ENCODE measurements at places on chromosomes 13 and 19. TPM values are rescaled to one million over a fixed set of nuclear protein-coding genes. Genes with fewer than 3 reads are reported as not detected.

GRCh38 chr13:60620611-60621395 lies 223.8 kb downstream of the TDRD3 start:
- no peak overlapping the region for H3K27ac ChIP-seq
- no peaks in the 10 kb centered on the region for H3K27me3 ChIP-seq
- no peak for DNase-seq
- no peaks in the 10 kb centered on the region for H3K4me1 ChIP-seq

DNA sequence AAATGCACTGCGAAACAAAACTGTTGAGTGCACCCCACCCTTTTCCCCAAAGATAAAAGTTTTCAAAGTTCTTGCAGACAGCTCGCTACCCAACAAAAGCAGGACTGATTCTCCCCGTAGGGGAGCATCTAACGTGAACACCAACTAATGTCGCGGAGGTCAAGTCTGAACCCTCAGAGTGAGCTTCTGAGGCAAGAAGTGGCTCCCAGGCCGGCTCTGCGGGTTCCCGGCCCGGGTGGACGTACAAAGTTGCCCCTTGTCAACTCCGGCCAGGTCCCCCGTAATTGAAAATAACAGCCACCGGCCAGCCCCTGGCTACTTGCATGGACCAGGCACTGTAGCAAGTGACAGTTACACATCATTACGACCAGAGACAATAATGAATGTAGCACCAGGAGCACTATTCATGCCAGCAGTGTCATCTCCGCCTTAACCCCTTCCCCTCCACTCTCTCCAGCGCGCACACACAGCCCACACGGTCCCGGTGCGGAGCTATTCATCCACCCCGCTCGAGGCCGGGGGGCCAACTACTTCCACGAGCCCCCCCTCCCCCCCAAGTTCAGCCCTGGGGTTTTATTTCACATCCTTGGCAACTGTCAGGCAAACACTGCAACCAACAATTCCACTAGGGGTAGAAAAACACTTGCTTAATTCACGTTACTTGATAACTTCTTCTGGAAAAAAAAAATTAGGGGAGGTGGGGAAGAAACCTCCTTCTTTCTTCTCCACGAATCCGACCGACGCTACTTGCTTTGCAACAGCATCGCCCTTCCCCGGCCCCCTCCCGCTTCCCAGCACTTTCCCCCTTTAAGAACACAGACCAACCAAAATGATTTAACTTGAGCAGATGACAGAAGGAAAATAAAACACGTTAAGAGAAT lies 1.2 kb downstream of the KLF12 start:
- no peaks in the 10 kb centered on the region for H3K27me3 ChIP-seq
- H3K27ac ChIP-seq, result peak overlapping the region; percentile 12
- H3K4me3 ChIP-seq, result peak overlapping the region; percentile 7
- H3K36me3 ChIP-seq, result no peaks in the 10 kb centered on the region
- H3K4me1 ChIP-seq, result no peaks in the 10 kb centered on the region

GRCh38 chr19:34926361-34926684 lies 380 bp upstream of the ZNF30 start:
- peak overlapping the region; percentile 80 for H3K4me3 ChIP-seq
- H3K36me3 ChIP-seq, result peaks cover under 1% of the 10 kb centered on the region
- H3K27me3 ChIP-seq, result no peaks in the 10 kb centered on the region
- H3K4me1 ChIP-seq, result no peaks in the 10 kb centered on the region
- no peak for DNase-seq
- H3K27ac ChIP-seq, result peak overlapping the region; percentile 64

- H3K36me3 ChIP-seq, result no peaks in the 10 kb centered on the region
- H3K4me1 ChIP-seq, result no peaks in the 10 kb centered on the region
- H3K27ac ChIP-seq, result no peak overlapping the region
- no peak for DNase-seq
These were observed 17.7 kb upstream of the OVOL3 start for GRCh38 chr19:36093146-36093662.

Gene ENOX1
- 0.23 TPM for polyA plus RNA-seq
